ENCODE measurements at places on chromosomes 4 and X. TPM values are rescaled to one million over a fixed set of nuclear protein-coding genes. Genes with fewer than 3 reads are reported as not detected.

ANOS1 gene
- 16.7 TPM for total RNA-seq

GAGE12H gene
- not detected for total RNA-seq

DNA sequence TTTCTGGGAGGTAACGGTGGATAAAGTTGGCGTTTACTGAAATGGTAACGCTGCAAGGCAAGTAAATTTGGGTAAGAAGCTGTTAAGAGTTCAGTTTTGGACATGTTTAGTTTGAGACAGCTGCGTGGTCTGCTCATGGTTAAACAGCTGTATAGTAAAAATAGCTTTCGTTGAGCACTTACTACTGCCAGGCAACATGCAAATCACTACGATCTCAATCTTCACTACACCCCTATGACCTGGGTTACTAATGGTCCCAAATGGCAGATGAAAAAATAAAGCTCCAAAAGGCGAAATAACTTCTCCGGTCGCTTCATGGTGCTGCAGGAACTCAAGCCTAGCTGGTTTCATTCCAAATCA lies 22.2 kb downstream of the FABP2 start:
- DNase-seq, result no peak

GRCh38 chr4:100721490-100721889 lies 203.7 kb upstream of the EMCN start:
- no peak for DNase-seq

DNA sequence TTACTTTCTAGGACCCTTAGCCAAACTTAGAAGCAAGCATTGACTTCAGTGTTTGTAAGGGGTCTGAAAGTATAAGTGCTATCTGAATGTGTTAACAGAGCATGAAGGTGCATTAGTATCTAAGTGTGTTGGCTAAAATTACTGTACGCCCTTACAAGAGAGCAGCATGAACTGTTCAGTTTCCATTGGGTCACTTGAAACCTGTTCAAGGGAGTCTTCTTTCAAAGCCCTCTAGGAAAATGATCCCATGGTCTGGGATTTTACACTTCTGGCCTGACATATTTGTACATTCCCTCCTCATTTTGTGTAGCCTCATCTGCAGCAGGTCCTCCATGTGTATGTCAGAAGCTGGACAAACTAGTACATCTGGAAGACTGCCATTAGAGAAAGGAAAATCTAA lies 3.2 kb downstream of the PRDX4 start:
- peak; percentile 54 for DNase-seq

DNA sequence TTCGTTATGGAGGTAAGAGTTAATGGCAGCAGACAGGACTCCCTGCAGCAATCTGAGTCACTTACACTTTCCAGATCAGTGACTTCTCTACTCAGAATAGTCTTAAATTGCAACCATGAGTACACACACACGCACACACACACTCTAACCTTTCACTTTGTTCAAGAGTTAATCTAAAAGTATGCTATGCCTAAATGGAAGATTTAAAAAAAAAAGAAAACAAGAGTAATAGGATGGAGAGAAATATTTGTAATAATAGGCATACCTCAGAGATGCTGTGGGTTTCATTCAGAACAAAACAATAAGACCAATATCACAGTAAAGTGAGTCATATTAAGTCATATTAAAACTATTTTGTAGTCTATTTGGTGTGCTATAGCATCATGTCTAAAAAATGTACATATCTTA lies 969.1 kb upstream of the PCDH10 start:
- DNase-seq, result no peak

FABP2 gene
- not detected for total RNA-seq

GRCh38 chr4:128373628-128374027 lies 86.0 kb upstream of the PGRMC2 start:
- peak; percentile 58 for DNase-seq

DNA sequence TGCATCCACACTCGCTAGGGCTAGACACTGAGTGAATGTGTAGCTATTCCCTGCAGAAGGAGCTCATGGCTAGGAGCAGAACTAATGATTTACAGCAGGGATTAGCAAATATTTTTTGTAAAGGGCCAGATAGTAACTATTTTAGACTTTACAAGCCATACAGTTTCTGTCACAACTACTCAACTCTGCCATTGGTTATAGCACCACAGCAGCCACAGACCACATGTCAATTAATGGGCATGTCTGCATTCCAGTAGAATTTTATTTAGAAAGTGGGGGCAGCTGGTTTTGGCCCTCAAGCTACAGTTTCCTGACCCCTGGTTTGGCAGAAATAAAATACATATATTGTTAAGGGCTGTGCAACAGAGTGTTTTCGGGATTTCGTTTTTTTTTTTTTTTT lies 192.6 kb downstream of the FRMPD4 start:
- no peak for DNase-seq

GRCh38 chr4:137608085-137608484 lies 75.8 kb upstream of the PCDH18 start:
- peak; percentile 27 for DNase-seq

DNA sequence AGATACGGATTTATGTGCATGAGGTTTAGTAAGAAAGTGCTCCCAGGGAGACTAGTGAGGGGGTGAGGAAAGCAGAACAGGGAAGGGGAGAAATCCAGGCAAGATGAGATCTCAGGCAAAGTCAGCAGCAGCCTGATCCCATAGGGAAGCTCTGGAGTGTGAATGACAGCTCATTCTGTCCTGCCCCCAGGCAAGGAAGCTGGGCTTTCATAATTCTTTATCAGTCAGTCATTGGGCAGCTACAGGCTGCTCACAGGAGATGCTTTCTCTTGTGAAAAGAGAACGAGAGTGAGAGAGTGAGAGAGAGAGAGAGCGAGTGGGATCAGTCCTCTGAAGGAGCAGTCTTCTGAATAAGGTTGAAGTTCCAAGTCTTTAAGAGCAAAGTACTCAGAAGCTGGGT lies 48.1 kb downstream of the SRPX start:
- DNase-seq, result no peak

DNA sequence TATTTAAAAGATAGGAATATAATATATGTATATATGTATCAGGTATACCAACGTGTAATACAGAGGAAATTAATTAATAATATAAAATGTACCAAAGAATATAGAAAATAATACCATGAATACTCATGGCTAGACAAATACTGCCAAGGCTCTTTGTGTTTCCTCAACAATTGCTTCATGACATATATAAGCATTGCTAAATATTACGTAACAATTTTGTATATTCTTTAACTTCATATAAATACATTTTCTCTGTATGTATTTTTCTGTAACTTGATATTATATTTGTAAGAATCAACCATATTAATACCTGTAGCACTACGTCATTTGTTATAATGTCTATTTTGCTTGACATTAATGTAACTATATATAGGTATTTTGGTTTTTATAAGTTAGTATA lies 104.0 kb downstream of the CEP44 start:
- no peak for DNase-seq

SHROOM3 gene
- total RNA-seq, result 25.1 TPM

DNA sequence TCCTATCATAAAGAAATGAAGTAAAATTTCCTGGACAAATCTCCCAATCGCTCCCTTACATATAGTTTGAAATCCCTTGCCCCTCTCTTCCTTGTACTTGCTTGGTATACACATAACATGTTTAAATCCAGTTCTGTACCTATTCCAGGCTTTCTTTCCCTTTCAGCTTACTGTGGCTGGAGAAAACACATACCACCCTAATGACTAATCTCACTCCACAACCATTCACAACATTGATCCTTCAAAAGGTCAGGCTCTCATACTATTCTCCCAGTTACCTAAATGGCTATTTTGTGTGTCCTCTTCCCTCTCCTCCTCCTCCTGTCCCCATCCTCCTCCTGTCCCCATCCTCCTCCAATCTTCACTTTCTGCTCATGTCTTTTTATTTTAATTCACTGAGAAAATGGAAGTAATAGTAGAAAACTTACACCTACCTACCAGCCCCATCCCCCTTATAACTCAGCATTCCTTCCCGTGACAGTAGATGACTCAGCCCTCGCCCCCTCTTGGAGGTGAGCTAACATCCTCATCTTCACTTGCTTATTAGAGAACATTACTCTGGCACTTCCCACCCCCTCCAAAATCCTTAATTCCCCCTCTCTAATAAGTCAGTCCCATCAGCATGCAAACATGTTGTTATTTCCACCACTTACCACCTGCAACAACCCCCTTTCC lies 77.5 kb downstream of the IL15 start:
- DNase-seq, result no peak

REPS2 gene
- total RNA-seq, result 8.6 TPM

GRCh38 chr4:87975466-87975865 lies at the start of gene SPP1:
Gene SPP1, plus strand, starts transcription at chr4:87975714. Its CDS starts 1,182 bp downstream, at chr4:87976896.
- DNase-seq, result peak; percentile 57

All from muscle of leg (tissue), 16 donors.